ENCODE measurements at places on chromosomes 2 and 18. TPM values are rescaled to one million over a fixed set of nuclear protein-coding genes. Genes with fewer than 3 reads are reported as not detected.
A peak's percentile ranks its signal among the peaks of the same experiment; 100 is the strongest.

SPRED2 gene
- 18.7 TPM for total RNA-seq

UGT1A5 gene
- 0.34 TPM for total RNA-seq

DNA sequence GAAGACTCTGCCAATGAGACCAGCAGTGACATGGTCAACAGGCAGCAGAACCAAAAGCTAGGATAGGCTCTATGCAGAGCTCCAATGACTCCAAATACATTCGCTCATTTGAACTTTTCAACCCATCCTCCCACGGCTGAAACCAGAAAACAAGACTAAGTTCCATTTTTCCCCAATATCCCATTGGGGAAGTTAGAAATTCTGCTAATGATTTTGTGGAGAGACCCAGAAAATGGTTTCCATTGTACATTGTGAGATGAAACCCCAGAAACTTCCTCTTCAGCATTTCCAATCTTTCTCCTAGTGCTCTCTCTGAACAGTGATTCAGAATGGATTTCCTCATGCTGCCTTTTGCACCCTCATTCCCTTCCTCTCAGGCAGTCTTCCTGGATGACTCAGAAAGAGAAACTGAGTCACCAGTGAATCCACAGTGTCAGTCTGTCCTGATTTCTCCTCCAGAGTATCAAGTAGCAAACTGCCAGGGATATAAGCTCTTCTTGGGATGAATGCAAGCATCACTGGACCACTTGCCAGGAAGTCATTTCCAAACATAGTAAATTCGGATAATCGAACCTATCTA lies 467.7 kb upstream of the ID2 start:
- H3K27me3 ChIP-seq, result no peaks in the 10 kb centered on the region
- no peak overlapping the region for H3K27ac ChIP-seq
- no peaks in the 10 kb centered on the region for H3K36me3 ChIP-seq
- DNase-seq, result no peak
- H3K4me1 ChIP-seq, result no peaks in the 10 kb centered on the region

DNA sequence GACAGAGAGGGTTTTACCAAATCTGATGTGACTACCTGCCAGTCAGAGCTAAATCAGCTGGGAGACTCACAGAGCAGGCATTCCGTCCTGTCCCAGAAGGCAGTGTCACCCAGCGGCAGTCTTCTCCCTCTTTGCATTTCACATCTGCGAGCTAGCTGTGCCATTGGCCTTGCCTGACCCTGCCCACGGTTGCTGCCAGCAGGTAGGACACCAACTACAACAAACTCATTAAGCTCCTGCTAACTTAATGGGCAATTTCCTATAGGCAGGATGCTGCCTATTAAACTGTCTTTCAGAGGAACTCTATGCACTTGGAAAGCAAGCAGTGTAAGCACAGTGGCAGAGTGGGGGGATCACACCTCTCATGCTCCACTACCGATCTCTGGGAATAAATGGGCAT lies 116.4 kb upstream of the CAPN13 start:
- H3K27me3 ChIP-seq, result no peaks in the 10 kb centered on the region
- no peak overlapping the region for H3K27ac ChIP-seq
- no peaks in the 10 kb centered on the region for H3K36me3 ChIP-seq
- H3K4me3 ChIP-seq, result no peak overlapping the region

ATP6V1C2 gene
- total RNA-seq, result 2.5 TPM

- H3K4me1 ChIP-seq, result peaks cover 16% of the 10 kb centered on the region
- H3K27ac ChIP-seq, result no peak overlapping the region
- no peaks in the 10 kb centered on the region for H3K36me3 ChIP-seq
- H3K4me3 ChIP-seq, result no peak overlapping the region
- peak; percentile 31 for DNase-seq
- no peaks in the 10 kb centered on the region for H3K27me3 ChIP-seq
These were observed 31.2 kb downstream of the MARCHF4 start for GRCh38 chr2:216341121-216341520.

- H3K4me3 ChIP-seq, result no peak overlapping the region
- no peaks in the 10 kb centered on the region for H3K4me1 ChIP-seq
- no peaks in the 10 kb centered on the region for H3K36me3 ChIP-seq
- no peak overlapping the region for H3K27ac ChIP-seq
These were observed 29.7 kb downstream of the MEP1B start for GRCh38 chr18:32219431-32220018.

Data from lung (tissue), 17 donors.